Activated CD4-positive, alpha-beta T cell treated with anti-CD3 and anti-CD28 coated beads, Interleukin-2, amount 50 U/mL, for 48 hours (primary cell): ENCODE measurements at places on chromosomes 4 and X.
A peak's percentile ranks its signal among the peaks of the same experiment; 100 is the strongest.

DNA sequence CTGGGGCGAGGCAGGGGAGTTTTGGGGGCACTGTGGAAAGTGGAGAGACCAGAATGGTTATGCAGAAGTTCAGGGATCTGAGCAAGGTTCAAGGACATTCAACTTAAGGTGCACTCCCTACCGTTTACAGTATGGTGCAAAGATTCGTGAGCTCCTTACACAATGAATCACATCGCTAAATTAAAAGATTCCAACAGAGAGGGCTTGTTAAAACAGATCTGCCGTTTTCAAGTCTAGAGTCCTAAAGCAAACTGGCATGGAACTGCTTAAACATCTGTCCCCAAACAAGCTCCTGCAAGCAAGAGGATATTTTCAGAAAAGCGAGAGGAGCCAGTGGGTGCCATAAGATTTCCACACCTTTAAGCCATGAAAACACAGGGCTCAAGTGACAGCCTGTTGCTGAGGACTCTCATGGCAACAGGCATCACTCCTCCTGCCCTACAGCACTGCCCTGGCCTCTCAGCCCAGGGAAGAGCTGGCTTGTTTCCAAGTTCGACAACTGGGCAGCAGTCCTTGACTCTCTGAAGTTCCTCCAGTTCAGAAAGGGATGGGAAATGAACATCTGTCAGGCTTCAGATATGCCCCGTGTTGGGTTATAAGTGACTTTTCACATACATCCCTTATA, 10.0 kb downstream of the FAM184B start:
- no peak for DNase-seq

GRCh38 chr4:60737858-60738257, 462.3 kb upstream of the ADGRL3 start:
- no peak for DNase-seq

DNA sequence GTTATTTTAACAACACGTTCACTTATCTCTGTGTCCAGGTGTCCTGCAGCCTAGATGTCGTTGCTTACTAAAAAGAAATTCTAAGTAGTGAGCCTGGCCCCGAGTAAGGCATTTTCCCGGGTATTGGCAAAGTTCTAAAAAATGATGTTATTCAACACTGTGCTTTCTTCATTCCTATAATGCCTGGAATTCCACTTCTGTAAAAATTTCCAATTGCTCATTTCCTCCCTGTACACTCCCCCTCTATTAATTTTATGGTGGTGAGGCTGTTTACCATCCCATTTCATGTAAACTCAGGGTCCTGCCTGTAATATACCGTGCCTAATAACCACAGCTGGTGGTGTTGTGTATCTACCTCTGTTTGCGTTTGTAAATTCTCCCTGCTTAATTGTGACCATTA, 14.2 kb downstream of the BST1 start:
- DNase-seq = no peak

DNA sequence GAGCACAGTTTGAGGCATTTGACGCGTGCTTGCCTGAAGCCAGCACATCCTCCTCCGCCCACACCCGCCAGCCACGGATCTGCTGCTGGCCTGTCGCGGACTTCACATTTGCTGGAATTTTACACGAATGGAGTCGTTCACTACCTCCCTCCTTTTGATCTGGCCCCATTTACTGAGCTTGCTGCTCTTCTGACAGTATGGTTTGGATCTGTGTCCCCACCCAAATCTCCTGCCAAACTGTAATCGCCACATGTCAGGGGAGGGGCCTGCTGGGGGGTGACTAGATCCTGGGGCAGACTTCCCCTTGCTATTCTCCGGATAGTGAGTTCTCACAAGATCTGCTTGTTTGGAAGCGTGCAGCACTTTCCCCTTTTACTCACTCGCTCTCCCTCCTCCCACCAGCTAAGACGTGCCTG, 19.9 kb upstream of the CPLX1 start:
- no peak for DNase-seq

- DNase-seq = no peak
These were observed 12.8 kb upstream of the CRMP1 start for GRCh38 chr4:5905714-5906113.

DNA sequence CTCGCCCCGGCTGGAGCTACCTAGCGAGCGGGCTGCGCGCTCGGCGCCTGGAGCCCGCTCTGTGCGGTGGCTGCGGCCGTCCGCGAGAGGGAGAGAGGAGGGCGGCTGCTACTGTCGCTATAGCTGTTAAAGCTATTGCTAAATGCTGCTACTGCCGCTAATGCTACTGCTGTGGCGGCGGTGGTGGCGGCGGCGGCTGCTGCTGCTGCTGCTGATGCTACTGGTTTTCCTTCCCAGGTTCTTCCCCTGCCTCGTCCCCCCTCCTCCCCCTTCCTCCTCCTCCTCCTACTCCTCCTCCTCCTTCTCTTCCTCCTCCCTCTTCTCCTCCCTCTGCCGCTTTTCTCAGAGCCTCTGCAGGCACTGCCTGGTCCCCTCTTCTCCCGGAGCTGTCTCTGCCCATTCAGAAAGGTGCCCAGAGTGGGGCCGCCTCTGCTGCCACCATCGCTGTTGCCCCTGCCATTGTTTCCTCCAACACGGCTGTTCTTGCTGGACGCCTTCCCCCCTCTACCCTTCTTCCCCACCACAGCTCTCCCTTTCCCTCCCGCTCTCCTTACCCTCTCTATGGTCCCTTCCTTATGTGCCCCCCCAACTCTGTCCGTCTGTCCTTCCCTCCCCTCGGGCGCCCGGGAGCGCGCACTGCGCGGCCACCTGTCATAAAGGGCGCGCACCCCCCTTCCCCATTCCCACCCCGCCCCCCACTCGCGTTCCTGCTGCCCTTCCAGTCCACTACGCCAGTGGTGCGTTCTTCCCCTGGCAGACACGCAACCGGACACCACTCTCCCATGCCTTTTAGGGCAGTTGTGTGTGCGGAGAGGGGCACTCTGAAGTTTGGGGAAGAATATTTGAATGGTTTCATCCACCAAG, at the start of gene NEXMIF:
NEXMIF (minus strand) TSS at position 228 of the 864 bp plus-strand sequence.
- peak; percentile 34 for DNase-seq

GRCh38 chr4:159360549-159360948, 257.7 kb downstream of the RAPGEF2 start:
- no peak for DNase-seq

DNA sequence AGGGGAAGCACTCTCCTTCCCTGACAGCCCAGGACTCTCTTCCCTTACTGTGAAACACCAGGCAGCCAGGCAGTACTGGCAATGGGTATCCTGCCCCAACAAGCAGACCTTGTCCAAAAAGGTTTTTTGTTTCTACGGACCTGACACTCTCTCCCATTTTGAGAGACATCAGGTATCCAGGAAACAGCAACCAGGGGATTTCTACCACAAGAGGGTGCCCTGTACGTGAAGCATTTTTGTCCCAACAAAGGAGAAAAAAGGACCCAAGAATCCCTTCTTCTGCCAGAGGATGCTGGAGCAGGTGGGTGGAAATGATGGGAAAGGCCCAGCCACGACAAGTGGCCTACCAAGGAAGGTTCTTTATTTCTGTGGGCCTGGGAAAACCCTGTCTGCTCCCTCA, 65.7 kb upstream of the FGF13 start:
- no peak for DNase-seq

DNA sequence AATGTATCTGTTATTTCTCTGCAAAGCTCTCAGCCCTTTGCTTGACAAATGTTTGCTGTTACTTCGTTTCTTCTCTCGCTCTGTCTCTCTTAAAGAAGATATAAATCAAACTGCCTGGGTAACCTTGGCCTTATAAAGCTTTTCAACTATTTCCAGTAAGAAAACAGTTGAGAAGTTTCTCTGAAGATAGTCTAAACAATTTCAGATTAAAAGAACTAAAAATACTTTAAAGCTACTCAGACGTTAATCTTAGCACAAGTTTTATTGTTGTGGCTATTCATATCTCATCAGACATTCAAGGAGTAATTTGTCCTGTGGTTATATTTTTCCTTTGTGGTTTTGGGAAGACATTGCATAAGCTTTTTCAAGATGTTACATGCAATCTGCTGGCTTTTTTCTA, 22.6 kb downstream of the HOPX start:
- no peak for DNase-seq

- DNase-seq = no peak
These were observed 95.0 kb downstream of the ARX start for GRCh38 chrX:24920769-24921168.

DNA sequence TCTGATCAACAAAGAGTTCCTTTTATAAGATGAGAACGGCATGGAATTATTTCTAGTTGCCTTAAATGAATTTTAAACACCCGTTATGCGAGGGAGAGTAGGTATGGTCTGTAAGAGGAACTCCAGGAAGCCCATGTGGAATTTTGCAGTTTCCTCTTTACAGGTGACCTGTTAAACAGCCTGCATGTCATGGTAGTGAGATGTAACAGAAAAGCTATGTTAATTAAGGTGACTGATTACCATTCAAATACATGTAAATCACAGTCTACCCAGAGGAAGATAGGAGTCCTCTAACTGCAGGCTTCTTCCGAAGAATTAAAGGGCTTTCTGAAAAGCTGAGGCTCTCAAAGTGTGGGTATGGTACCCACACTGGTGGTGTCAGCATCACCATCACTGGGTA, 163.6 kb downstream of the CBR4 start:
- no peak for DNase-seq

GRCh38 chrX:55867181-55867651, 149.7 kb downstream of the RRAGB start:
- DNase-seq = peak; percentile 3

GRCh38 chr4:71614621-71615020, 169.3 kb downstream of the GC start:
- DNase-seq = no peak

DNA sequence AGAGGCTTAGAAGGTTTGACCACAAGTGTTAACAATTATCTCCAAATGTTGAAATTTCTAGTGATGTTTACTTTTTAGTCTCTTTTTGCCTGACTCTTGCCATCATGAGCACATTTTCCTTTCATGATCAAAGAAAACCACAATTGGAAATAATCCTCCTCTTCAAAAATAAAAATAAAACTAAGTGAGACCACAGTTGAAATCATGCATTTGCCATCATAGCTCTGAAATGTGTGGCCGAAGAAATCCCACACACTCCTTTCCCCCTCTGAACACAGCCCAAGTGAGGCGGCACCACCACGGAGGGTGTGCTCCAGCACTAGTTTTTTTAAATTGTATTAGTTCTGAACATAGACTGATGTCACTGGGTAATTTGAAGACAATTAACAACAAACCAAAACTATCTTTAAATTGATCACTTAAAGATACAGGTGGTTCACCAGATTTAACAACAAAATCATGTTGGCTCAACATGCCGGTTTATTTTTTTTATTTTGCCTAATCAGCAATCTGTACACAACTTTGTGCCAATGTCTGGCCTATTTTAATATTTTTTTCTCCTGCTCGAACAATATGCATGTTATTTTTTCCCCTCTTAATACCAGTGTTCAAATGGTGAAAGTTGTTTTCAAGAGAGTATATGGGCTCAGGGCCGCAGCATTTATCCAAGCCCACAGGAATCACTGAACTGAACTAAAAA, 17.6 kb downstream of the APBB2 start:
- DNase-seq = no peak

GRCh38 chrX:149807747-149808458, 26.2 kb downstream of the MAGEA9 start:
- DNase-seq = no peak

GRCh38 chrX:139882299-139882698, 50.6 kb downstream of the ATP11C start:
- DNase-seq = no peak

DNA sequence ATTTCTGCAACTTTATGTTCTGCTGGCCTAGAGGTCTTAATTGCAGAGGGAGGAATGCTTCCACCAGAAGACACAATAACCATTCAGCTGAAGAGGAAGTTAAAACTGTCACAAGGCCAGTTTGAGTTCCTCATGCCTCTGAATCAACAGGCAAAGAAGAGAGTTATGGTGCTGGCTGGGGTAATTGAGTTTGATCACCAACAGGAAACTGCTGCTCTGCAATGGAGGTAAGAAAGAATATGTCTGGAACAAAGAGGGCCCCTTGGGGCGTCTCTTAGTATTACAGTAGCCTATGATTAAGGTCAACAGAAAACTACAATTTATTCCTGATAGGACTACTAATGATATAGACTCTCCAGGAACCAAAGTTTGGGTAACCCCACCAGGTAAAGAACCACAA, 744.0 kb downstream of the FSTL5 start:
- no peak for DNase-seq
